ENCODE measurements at places on chromosomes 4 and X.

GRCh38 chr4:72557021-72557420 is 12.0 kb downstream of the ADAMTS3 start:
- no peak for DNase-seq

DNA sequence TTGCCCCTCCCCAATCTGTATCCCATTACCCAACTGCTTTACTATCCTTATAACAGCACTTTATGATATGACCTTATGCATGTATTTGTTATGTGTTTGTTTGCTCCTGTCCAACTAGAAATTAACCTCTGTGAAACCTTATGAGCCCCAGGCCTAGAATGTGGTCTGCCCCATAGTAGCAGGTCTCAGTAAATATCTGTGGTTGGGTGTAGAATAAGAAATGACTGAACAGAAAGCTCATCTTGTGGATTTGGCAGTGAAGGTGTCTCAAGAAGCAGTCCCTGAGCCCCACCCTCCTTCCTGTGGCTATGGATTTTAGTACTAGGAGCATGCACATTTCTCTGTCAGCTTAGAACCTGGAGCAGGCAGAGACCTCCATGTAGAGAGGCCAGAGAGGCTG is 229.0 kb upstream of the LCORL start:
- no peak for DNase-seq

DNA sequence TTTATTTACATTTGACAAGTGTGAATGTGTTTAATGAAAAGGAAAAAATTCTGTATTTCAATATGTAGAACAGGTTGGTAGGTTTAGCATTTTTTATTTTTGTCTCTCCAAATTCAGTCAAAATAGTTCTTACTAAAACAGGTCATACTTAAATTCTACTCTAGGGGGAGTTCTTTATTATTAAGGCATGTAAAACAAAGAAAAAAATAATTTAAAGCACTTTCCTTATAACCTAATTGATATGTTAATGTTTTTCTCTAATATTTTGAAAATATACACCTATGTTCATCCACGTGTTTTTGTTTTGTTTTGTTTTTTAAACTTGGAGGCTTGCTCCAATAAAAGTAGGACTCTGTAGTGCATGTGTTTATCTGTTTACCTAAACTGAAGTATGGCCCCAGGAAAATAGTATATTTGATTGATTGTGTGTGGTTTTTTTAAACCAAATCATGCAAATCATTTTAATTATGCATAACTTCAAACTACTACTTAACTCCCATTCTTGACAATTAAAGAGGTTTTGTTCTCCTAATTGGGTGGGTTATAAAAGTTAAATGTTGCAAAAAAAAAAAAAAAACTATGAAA is 562.7 kb downstream of the RPA4 start:
- DNase-seq, result no peak

DNA sequence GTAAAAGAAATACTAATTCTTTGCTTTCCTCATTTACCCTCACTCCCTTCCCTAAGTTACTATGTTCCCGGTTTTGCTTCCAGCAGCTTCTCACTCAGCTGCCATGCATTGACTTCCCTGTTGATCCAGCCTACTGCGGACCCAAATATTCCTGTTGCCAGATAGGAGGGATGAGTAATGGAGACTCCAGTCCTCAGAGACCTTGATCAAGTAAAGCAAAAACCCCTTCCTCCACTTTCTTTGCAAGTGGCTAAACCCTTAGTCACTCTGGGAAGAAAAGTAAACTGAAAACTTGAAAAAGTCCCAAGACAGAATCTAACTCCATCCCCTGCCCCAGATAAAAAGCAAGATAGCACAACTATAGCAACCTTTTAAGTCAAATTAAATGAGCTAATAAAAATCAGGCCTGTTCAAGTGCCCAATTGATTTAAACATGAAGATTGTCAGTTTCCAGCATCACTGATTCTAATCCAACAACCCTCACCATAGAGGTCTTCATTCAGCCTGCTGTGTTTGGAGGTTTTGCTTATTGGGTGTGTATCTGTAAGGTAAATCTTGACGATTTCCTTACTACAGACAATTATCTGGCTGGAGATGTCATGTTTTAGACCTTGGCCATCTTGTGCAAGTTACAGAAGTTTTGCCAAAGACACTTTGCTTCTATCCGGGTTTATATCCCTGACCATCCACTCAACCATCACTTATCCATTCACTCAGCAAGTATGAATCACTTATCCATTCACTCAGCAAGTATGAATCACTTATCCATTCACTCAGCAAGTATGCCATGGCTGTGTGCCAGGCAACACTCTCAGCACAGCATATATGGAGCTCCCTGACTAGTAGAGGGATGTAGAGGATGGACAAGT is 17.6 kb downstream of the FGFBP1 start:
- no peak for DNase-seq

- no peak for DNase-seq
These were observed 37.0 kb downstream of the GUCY1A1 start for GRCh38 chr4:155703486-155704247.

DNA sequence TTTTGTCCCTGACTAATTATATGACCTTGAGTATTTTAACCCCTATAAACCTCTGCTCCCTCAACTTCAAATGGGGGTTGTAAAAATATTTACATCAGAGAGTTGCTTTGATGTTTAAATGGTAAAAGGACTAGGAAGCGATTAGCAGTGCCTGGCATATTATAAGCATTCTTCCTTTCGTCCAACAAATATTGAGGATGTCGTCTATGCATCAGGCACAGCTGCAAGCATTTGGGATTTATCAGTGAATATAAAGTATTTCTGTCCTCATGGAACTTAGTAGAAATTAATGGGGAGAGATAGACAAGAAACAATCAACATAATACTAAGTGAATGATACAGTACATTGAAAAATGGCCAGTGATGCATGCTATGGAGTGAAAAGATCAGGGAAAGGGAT is 115.5 kb upstream of the EDNRA start:
- no peak for DNase-seq

GRCh38 chr4:89800527-89801103 is 36.3 kb downstream of the SNCA start:
- no peak for DNase-seq

GRCh38 chr4:36317721-36318120 is 36.3 kb downstream of the DTHD1 start:
- DNase-seq, result no peak

GRCh38 chr4:1072830-1073446 is 40.4 kb downstream of the RNF212 start:
- DNase-seq, result peak; percentile 18

DNA sequence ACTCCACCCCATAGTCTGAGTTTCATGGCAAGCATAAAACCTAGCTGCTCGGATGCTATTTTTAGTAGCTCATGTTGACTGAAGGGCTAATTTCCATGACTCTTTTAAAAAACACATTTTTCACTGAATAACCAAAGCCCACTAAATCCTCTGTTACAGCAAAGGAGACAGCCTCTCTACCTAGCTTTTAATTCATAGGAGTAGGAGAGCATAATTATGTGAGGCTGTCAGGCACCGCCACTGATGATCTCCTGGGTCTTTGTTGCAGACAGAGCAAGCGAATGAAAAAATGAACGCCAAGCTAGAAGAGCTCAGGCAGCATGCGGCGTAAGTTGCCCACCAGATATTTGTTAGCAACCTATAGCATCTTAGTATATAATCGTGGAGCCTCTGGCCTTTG is 53.5 kb downstream of the KIF4A start:
- DNase-seq, result no peak

DNA sequence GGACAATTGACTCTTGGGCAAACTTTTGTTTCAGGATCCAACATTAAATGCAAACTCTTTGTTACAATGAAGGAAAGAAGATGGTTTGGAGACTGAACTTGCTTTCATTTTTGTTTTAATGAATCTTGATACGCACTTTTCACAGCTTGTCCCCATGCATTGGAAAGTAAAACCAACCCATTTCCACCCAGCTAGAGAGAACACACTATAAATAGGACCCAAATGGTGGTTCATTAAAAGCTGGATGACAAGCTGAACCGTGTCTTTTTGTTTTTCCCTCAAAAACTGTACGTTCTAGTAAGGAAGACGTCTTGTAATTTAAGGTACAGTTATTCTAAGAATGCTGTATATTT is 95.3 kb upstream of the EGFL6 start:
- DNase-seq, result no peak

DNA sequence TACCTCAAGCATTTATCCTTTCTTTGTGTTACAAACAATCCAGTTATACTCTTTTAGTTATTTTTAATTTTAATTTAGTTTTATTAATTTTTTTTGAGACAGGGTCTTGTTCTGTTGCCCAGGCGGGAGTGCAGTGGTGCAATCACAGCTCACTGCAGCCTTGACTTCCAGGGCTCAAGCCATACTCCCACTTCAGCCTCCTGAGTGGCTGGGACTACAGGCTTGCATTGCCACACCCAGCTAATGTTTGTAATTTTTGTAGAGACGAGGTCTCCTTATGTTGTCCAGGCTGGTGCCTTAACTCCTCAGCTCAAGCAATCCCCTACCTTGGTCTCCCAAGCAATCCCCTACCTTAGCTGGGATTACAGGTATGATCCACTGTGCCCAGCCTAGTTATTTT is 45.9 kb downstream of the CDKL5 start:
- no peak for DNase-seq

GRCh38 chr4:99405433-99406115 is 29.6 kb downstream of the ADH7 start:
- DNase-seq, result peak; percentile 37

GRCh38 chr4:178196751-178197374 is 754.6 kb upstream of the AGA start:
- DNase-seq, result no peak

- no peak for DNase-seq
These were observed 323.2 kb downstream of the ARHGAP24 start for GRCh38 chr4:85798012-85798770.

GRCh38 chr4:763922-764321 is 58.3 kb downstream of the PCGF3 start:
- DNase-seq, result no peak

DNA sequence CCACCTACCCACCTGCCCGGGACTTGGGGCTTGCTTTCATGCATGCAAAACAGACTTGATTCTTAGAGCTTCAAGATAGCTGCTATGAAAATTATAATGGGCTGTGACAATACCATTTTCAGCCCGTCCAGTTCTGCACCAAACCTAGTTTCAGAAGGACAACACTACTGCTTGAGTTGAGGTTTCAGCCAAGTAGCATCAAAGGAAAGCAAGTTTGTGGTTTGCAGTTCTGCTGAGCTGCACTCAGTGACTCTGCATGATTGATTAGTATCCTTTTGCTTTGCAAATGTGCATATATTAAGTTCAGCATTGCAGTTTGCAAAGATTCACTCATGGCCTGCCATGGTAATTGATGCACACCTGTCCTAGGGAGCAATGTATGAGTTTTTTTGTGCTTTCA is 442.7 kb downstream of the RPA4 start:
- no peak for DNase-seq
